ENCODE measurements at places on chromosomes 2 and 18.
A peak's percentile ranks its signal among the peaks of the same experiment; 100 is the strongest.

DNA sequence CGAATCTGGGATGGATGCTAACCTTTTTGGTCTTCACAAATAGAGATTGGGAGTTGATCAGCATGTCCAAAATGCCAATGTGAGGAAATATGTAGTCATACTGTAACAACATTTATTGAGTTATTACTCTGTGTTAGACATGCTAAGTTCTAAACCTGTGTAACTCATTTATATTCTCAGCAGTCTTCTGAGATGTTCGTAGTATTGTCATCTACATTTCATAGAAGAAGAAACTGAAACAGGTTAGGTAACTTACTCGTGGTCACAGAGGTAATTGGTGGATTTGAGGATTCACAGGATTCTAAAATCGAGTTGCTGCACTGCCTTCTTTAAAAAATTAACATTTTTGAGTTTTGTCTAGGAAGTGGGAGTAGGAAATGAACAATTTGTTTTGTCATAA is 162.1 kb downstream of the UBE2E3 start:
- no peak for DNase-seq

DNA sequence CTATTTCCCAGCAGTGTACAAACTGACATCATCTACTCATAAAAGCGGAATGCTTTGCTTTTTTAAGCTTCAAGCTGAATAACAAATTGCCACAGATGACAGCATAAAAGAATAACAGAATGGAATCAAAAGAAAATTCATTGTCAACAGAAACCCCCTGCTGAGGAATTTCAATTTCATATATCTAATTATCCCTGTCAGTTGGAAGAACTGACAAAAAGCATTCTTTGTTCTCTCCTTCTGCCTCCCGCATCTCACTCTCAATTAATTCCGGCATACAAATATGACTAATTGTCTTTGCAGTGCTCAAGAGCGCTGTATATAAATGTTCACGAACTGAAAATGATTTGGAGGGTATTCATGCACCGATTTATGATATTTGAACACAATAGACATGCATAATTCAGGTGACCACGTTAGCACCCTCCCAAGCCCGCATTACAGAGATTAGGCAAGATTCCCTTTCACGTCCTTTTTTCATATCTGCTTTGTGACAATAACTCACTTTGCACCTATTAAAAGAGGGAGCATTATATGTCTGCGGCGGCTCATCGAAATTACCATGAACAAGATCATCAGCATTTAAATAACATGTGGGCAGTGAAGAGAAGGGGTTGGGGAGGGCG is 277.7 kb upstream of the SALL3 start:
- DNase-seq: no peak

- peak; percentile 64 for DNase-seq
Observed at GRCh38 chr18:69935319-69936190, 12.1 kb downstream of the CD226 start.

DNA sequence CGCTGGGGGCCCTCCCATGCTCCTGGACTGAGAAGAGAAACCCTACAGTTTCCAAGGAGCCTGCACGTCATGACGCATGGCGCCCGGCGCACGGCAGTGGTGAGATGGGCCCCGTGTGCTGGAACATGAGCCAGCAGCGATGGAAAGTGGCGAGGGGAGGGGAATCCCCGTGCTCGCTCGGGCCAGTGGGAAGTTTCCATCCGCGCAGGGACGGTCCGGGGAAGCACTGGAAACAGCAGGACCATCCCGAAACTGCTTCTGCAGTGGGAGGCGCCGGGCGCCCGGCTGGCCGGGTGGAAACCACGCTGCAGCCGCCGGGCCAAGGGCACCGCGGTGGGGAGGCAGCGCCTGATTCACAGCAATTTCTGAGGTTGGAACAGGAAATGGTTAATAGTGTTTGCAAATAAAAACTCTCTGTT is 4.9 kb upstream of the PDCD1 start:
- DNase-seq: no peak

DNA sequence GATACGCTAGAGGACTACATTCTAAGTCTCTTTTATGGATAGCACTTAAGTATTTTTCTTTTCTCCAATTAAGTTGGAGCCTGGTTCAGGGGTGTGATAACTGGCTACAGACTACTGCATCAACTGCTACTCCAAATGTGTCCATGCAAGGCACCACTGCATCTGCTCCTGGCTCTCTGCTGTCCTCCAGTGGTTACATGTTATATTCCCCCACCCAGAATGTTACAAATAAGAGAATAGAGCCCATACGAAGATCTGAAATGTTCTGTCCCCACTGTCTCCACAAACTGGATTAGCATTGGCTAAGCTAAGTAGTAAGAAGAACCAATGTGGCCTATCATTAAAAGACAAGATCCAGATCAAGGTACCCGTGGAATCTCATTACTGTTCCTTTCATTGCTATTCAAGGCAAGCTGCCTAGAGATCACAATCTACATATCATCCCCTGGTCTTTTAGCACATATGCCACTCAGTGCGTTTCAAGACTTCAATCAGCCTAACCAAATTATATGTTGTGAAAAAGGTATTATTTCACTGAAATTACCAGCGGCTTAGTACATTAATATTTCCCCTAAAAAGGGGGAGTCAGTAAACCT is 308.3 kb upstream of the SLC8A1 start:
- DNase-seq: no peak

GRCh38 chr2:132676999-132677398 is 7.0 kb upstream of the LYPD1 start:
- no peak for DNase-seq

DNA sequence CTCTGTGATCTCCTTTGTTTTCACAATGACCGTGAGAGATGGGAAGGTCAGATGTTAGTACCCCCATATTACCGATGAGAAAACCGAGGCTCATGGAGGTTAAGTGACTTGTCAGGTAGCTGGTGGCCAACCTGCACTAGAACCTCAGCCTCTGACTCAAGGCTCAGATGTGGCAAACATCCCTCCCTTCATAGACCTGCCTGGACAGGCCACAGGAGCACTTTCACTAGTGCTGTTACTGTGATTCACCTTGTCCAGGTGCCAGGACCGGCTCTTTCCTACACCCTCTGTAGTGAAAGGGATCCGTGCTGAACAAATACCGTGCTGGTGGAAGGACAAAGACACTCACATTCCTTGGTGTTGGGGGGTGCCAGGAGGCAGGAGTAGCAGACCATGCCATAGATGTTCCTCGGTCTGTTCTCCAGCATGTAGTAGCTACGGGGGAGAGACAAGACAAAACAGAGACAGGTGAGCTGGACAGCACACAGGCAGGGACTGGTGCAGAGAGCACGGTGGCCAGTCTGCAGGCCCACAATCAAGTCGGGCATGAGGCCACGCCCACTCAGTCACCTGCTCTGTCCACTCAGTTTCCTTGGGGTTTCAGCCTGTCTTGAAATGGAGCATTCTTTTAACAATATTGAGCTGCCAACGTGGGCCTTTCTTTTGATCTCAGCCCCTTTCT is 65.9 kb downstream of the EDAR start:
- DNase-seq: no peak

- no peak for DNase-seq
Observed at GRCh38 chr2:122539311-122539710, 783.9 kb downstream of the TSN start.

GRCh38 chr18:944440-944839 is 39.8 kb downstream of the ADCYAP1 start:
- no peak for DNase-seq

DNA sequence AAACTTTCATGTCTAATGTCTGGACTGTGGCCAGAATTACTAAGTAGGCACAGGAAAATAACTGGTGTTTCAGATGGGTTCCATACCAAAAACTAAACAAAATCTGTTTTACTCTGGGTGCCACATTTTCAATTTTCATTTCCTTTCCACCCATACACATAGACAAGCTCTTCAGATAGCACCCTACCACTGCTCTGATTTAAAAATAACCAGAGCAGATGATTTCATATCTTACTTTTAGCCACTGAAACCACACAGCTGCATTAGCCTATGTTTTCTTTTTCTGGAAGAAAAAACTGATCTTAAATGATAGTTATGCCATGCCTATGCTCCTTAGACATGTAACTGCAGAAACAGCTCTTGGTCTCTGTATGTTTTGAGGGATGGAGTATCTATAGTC is 647.6 kb downstream of the CPS1 start:
- no peak for DNase-seq

DNA sequence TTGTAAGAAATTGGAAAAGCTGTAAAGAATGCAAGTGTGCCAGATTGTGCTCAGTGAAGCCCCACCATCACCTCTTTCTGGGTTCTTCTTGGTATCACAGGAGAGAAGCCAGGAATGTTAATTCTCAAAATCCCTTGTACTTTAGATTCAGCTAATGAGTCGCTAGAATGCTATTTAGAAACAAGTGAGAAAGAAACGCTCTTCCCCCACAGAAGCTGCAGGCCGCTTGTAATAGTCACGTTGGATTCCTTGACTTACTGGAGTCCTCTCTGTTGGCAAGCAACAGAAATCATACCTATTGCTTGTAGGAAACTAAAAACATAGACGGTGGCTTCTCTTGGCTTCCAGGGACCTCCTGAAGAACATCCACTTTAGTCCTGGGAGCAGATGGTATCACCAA is 375.6 kb upstream of the LRATD1 start:
- no peak for DNase-seq

DNA sequence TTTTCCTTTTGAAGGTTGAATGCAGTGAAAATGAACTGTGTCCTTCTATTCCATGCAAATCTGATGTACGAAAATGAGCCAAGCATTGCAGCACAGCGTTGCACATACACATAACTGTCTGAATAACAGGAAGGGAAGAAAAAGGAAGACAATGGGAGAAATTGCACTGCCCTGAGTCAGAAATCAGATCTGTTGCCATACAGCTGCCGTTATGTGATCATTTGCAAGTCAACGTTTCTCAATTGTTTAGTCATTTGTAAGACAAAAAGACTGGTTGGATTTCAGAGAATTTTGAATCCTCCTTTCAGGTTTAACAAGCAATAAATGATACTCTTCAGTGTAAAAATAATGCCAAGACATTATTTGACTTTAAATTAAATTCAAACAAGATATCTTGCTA is 284.1 kb downstream of the DSEL start:
- no peak for DNase-seq

- no peak for DNase-seq
Observed at GRCh38 chr2:181070836-181071200, 90.4 kb downstream of the UBE2E3 start.

DNA sequence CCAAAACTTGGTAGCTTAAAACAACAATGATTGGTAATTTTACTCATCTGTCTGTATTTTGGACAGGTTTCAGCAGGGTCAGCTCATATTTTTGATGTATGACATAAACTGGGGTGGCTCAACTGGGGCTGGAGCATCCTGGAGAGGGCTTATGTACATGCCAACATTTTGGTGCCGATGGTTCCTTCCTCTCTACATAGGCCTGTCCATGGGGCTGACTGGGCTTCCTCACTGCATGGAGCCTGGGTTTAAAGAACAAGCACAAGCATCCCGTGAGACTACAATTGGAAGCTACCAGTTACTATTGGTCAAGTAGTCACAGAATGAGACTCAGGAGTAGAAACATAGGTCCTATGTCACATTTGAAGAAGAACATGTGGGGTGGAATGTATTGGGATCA is 95.0 kb downstream of the DDX1 start:
- DNase-seq: no peak

GRCh38 chr2:213087040-213087439 is 64.4 kb downstream of the IKZF2 start:
- DNase-seq: no peak

DNA sequence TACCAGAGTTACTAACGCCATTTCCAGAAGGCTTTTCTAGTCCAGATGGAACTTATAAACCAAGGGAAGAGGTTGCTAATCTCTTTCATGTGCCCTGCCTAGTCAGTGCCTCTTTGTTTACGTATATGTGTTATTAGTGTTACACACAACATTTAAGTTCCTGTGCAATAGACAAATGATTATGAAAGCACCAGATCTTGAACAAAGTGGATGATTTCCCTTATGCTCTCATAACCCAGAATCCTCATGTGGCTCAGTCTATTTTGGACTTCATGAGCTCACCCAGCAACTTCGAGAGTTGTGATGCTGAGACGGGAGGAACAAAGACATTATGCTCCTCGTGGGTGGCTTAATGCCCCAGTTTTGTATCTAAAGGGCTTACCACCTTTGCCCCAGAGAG is 214.4 kb upstream of the SP5 start:
- no peak for DNase-seq

DNA sequence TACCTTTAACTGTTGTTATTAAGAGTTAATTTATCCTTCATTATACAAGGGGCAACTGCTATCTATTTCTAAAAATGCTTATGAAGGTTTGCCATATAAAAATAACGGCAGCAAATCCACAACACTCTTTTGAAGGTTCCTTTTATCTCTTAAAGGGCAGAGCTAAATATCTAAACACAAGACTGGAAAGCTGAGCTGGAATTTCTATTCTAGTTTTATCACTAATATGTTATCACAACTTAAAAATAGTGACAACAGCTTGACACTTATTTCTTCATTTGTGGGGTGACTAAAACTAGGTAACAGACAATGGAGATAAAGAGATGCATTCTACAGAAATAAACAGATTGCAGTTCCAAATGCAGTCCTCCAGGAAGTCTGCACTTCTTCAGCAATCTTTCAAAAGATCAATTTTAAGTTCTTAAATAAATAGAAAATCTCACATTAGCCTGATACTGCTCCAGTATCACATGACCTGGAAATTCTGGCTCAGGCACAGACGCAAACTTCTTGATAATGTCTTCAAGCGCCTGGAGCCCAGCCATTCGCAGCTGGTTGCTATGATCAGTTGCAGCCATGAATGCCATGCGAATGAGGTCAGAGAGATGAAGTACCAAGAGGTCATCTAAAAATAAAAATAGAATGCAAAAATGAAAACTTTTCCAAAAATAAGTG is 54.0 kb upstream of the STRN start:
- DNase-seq: no peak

GRCh38 chr2:109009920-109010610 is 21.0 kb upstream of the EDAR start:
- no peak for DNase-seq

DNA sequence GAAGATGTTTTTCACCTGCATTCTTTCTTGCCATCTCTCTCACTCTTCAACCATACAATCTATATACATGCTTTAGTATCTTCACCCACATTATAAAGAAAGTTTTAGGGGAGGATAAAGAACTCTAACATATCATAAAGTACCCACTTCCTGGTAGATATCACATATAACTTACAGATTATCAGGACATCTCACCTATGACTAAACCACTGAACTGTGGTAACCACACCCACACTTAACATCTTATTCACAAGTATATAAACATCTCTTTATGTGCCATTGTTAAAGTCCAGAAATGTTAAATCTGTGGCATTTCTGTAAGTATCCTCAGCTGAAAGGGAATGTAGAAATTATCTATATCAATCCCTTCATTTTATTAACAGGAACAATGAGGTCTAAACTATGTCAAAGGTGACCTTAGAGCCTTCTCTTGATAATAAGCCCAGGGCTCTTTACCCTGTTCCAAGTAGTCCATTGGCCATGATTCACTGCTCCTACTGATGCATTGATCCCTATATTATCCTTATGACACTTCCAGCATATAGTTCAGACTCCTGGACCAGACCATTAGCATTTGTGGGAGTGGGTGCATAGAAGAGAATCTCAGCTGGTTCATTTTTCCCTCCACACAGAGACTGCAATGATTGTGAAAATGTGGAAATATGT is 182.4 kb downstream of the SUCLG1 start:
- DNase-seq: no peak

Data from activated CD4-positive, CD25-positive, alpha-beta regulatory T cell treated with anti-CD3 and anti-CD28 coated beads, Interleukin-2, amount 50 U/mL, for 16 hours (primary cell).